ENCODE measurements at places on chromosomes 2 and 18.

GRCh38 chr18:46478796-46479195 is 178.2 kb downstream of the LOXHD1 start:
- no peak for DNase-seq

DNA sequence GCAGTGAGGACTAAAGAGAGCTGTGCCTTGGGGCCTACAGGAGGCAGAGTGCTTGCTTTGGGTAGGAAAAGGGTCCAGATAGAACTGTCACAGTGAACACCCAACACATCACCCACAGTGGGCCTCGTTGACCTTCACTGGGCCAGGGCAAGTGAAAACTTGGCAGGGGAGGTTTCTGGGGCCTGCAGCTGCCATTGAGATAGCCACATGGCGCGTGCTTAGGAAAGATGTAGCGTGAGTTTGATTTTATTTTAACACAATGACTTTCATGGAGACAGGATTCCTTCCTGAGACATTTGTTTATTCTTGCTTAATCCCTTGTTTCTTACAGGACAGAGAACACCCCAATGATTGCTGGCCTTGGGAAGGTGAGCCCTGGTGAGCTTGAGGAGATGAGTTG is 9.3 kb upstream of the ESPNL start:
- no peak for DNase-seq

GRCh38 chr2:206217743-206218142 is 56.7 kb upstream of the ZDBF2 start:
- peak; percentile 34 for DNase-seq

- no peak for DNase-seq
Measured at GRCh38 chr2:234952270-234953115, 676 bp downstream of the SH3BP4 start.

- DNase-seq = no peak
Measured at GRCh38 chr18:76981396-76981968, 151.1 kb downstream of the MBP start.

GRCh38 chr2:43278564-43279220 is 52.3 kb upstream of the ZFP36L2 start:
- DNase-seq = no peak

GRCh38 chr2:205878999-205879762 is 196.9 kb downstream of the NRP2 start:
- no peak for DNase-seq

GRCh38 chr2:3453190-3453999 is 65.9 kb downstream of the ADI1 start:
- no peak for DNase-seq

DNA sequence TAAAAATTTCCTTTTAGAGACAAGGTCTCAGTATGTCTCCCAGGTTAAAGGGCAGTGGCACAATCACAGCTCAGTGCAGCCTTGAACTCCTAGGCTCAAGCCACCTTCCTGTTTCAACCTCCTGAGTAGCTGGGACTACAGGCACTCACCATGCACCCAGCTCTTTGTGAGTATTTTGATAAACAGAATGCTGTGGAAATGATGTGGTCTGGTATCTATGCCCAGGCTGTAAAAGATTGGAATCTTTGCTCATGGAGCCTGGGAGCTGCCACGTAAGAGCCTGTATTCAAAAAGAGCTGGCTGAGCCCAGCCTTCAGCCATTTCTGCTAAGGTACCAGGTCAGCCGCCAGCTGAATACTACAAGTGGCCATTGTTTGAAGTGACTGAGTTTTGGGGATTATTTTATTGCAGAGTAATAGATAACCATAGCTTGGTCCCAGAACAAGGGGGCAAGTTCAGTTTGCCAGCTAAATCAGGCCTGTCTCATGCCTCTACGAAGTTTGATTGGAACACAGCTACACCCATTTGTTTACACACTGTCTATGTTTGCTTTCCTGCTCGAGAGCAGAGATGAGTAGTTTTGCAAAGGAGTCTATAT is 21.3 kb upstream of the ARL5A start:
- no peak for DNase-seq

DNA sequence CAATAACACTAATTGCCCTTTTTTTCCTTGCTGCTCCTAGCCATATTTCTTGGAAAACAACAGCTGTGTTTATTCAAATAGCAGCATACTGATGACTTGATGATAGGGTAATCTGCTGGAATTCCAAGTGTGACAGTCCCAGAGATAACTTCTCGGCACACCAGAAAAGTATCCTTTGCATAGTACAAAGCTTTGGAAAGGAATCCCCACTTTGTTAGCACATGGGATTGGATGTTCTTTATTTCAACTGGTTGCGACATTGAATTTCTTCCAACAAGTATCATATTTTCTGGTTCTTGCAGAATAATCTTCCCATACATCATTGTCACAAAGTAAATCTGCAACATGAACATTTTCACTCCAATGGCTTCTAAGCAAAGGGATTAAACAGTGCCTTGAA is 445.8 kb upstream of the ACVR2A start:
- DNase-seq = no peak

DNA sequence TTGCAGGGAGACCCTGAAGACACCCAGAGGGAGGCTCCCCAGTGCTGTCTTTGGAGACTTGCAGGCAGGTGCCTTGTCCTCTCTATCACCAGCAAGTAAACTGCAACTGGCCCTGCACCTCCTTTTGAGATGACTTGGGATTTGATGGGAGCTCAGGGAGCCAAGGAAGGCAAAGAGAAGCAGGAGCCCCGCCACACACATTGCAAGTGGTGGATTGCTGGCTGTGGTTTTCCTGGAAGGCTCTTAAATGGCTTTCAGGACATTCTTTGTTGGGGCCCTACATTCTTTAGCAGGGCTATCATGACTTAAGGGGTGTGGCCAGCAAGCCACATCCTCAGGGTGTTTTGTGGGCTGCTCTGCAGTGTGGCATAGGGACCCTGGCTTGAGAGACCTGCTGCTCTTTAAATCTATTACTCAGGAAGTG is 39.9 kb upstream of the CDC42EP3 start:
- DNase-seq = peak; percentile 77

- DNase-seq = no peak
Measured at GRCh38 chr18:58397385-58398132, 231.3 kb downstream of the ALPK2 start.

- DNase-seq = no peak
Measured at GRCh38 chr2:125684932-125685331, 971.0 kb upstream of the GYPC start.

DNA sequence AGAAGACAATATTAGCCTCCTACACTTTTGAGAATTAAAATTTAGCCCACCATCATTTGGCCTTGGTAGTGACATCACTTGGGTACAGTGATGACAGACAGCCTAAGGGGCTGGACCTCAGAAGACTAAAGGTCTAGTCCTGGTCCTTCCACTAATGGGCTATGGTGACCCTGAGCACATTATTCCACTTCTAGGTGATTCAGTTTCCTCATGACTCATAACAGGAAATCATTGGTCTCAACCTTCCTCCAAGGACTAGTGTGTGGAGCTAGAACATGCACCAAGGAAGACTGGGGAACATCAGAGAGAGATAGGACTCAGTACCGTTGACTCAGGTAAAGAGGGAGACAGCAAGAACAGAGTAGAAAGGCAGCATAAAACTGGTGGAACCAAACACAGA is 64.0 kb downstream of the TFCP2L1 start:
- DNase-seq = no peak

DNA sequence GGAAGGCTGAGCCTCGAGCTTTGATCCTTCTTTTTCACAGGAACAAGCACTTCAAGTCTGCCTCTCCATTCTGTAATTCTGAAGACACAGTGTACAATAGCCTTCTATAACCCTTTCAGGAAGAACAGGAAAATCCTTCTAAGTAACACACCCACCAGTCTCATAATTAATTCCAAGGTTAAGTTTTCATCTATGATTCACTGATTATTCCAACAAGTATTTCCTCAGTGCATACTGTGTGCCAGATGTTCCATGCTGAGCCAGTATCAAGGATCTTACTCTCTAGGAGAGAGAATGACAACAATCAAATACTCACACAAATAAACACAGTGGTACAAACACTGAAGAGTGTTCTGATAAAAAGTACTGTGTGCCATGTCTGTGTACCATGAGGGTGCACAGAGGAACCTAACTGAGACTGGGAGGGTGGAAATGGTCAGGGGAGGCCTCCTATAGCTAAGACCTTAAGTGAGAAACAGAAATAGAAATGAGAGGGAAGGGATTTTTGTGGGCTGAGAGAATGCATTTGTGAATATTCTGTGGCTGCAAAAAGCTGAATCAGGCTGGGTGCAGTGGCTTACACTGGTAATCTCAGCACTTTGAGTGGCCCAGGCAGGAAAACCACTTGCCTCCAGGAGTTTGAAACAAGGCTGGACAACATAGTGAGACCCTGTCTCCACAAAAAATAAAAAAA is 7.3 kb upstream of the MTLN start:
- DNase-seq = peak; percentile 9

GRCh38 chr2:33890686-33891085 is 291.6 kb upstream of the FAM98A start:
- no peak for DNase-seq

- DNase-seq = no peak
Measured at GRCh38 chr18:40944576-40944975, 1010.5 kb upstream of the PIK3C3 start.

DNA sequence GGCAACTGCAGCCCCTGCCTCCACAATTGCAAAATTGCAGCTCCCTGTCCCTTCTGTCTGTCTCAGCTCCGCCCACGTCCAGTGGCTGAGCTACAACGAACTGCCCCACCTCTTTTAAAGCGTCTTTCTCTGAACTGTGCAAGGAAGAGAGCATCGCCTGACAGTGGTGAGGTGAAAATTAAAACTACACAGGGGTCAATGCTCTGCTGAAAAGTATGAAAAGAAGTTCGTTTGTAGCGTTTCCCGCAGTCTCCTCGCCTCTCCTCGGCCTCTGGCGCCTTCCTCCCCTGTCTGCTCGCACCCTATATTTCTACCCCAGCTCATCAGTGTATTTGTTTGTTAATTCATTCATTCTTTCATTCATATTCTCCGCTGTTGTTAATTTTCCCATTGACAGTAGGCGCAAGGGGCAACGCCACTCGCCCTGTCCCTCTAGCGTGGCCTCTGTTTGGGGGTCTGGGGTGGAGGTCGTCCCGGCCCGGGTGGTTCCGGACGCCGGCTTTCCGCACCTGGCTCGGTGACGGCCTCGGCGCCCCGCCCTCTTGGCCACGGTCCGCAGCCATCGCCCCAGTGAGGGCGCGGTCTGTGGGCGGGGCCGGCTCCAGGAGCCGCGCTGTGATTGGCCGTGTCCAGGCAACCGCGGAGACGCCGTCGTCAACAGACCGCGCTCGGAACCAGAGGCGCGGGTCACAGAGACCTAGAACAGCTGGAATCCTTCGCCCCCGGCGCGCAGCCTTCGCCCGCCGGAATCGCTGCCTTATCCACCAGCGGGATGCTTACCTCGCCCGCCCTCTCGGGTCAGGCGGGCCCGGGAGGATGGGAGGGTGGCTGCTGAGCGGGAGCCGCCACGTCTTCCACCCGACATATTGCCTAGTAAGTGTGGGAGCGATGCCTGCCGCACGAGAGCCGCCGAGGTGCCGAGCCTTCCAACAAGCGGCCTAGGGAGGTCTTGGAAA is at the start of gene VWA3B:
Gene VWA3B (plus strand): TSS at position 677 of the 956 bp plus-strand sequence. CDS start 5,926 bp downstream, outside the sequence.
- DNase-seq = peak; percentile 3

DNA sequence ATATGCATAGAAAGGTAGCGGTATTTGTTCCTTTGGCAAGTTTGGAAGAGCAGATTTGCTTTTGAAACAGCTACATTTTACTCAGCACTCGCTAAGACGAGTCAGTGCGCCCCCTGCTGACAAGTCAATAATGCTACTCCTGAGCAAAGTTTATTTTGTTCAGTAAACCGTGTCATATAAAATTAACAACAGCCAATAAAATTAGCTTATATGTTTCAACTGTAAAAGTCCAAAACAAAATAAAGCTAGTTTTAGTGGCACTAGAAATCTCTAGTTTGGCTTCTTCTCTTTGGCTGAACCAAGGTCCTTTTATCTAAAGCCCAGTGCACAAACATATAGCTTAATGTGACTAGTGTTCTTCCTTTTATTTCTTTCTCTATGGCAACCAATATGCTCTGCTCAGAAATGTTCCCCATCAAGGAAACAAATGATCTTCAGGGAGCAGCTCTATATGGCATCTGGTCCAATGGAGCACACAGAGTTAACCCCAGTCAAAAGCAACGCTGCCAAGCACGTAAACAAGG is 4.2 kb upstream of the POU3F3 start:
- no peak for DNase-seq

GRCh38 chr18:3652380-3653262 is 202.6 kb downstream of the TGIF1 start:
- DNase-seq = peak; percentile 49

DNA sequence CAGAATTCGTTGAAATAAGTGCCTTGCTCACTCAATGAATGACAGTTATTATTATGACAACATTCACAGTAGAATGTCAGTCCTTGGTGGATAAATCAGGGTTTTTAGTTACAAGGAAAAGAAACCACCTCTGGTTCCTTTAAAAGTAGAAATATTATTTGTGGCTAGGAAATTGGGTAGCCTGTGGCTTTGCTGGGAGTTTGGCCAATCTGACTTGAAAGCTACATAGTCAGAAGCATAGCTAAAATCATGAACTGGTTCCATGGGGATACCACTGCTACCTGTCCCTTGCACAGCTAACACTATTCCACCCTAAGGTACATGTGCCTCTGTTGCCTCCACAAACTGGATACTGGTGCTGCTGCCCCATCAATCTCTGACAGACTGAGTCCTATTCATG is 12.8 kb upstream of the SMCHD1 start:
- DNase-seq = no peak

DNA sequence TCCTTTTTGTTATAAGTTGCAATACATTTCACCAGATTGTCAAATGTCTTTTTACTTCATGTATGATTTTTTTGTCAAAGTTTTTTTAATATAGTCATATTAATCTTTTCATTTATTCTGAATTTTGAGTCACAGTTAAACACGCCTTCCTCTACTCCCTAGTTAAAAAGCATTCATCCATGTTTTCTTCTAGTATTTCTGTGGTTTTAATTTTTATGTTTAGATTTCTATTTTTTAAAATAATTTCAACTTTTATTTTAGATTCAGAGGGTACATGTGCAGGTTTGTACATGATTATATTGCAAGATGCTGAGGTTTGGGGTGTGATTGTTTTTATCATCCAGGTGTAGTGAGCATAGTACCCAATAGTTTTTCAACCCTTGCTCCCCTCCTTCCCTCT is 146.7 kb upstream of the MYO3B start:
- DNase-seq = no peak

DNA sequence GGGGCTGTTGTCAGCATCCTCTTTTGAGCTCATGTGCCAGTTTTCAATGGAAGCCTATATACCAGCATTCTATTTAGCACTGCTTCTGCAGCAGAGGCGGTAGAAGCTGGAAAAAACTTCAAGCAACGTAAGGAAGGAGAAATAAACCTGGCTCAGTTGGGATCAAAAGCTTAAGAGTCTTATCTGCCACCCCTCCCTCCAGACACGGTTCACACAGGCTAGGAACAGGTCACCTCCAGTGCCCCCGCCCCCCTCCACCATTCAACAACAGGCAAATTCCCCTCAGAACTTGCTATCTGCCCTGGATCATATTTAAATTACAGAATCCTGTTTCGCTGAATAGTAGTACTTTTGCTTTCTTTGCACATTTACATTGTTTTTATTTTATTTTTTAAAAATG is 384.8 kb upstream of the PKDCC start:
- no peak for DNase-seq

- DNase-seq = no peak
Measured at GRCh38 chr2:112658301-112658700, 12.6 kb downstream of the SLC20A1 start.

Data from GM04504 (cell line).